Substantia nigra (tissue), 51 donors: ENCODE measurements at places on chromosomes 13 and 19.

DNA sequence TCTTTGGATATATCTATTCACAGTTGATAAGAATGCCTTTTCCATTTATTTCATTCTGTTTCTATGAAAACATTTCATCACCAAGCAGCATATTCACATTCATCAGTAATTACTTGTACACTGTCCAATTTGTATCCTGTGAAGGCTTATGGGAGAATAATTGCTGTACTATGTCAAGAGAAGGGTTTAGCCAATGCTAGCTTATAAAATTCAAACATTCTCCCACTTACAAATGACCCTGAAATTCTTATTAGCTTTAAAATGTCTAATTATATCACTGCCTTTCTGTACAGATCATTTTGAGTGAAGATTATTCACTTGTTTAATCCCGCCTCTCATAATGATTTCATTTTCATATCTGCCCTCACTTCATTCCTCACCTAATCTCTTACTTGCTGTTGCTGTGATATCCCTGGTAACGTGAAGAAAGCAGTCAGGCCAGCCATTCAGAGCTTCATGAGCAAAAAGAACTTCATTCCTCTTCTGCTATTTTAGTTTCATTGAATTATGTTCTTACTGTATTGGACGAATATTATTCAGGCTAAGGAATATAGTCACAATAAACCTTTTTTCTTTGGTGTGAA, 778.7 kb downstream of the OLFM4 start:
- DNase-seq: no peak

- no peak for DNase-seq
Observed at GRCh38 chr19:41095703-41096102, 7.5 kb downstream of the CYP2A13 start.

GRCh38 chr19:17001603-17002183, 24.9 kb downstream of the CPAMD8 start:
- DNase-seq: no peak

- no peak for DNase-seq
Observed at GRCh38 chr13:33963895-33964294, 145.9 kb downstream of the RFC3 start.

DNA sequence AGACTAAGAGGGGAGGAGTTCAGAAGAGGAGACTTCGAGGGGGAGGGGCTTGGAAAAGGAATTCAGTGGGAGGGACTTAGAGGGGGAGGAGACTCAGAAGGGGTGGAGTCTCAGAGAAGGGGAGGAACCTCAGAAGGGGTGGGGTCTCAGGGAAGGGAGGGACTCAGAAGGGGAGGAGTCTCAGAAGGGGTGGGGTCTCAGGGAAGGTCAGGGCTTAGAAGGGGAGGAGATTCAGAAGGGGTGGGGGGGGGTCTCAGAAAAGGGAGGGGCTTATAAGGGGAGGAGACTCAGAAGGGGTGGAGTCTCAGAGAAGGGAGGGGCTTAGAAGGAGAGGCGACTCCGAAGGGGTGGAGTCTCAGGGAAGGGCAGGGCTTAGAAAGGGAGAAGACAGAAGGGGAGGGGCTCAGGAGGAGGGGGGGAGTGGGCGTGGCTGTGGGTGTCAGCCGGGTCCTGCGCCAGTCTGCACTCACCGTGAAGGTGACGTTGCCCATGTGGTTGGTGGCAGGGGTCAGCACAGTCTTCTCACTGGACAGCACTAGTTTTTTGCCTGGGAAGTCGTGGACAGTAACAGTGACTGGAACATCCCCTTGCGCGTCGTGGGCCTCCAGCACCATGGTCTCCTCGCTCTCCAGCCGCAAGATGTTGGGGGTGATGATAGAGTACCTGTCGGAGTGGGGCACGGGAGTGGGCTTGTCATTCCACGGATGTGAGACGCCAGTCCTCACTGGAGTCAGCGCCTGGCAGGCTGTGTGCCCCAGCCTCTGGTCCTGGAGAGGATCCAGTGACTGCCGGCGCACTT, 1.5 kb downstream of the C3 start:
- no peak for DNase-seq

DNA sequence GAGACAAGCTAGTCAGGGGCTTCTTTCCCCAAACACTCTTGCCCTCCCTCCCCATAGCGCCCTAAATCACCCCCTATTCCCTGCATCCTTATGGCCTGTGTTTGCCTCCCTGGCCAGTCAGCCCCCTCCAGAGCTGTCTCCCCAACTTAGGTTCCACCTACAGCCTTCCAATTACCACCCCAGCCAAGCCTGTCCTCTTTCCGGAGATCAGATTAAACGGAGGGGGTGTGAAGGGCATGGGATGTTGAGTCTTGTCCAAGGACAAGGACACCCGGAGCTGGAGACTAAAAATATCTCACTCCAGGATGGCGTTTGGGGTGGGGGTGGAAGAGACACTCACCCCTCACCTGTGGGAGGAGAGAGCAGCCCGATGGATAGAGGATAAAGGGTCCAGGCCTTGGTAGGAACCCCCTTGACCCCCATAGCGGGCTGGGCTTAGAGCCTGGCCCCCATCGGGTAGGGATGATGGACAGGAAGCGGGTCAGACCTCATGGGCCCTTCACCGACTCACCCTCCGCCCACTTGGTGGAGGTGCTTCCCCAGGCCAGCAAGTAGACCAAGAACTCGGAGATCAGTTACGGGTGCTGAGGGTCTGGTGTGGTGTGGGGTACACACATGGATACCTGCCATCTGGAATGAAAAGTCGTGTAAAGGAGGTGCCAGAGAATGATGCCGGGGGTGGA, 6.0 kb downstream of the ZNF865 start:
- no peak for DNase-seq

GRCh38 chr19:53971673-53972072, 8.9 kb downstream of the CACNG8 start:
- DNase-seq: no peak

DNA sequence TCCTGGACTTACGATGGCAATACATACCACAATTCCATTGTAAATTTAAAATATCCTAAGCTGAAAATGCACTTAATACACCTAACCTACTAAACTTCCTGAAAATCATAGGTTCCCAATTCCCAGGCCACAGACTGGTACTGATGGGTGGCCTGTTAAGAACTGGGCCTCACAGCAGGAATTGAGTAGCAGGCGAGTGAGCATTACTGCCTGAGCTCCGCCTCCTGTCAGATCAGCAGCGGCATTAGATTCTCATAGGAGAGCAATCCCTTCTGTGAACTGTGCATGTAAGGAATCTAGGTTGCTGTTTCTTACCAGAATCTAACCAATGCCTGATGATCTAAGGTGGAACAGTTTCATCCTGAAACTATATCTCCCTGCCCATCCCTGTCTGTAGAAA, 1670.2 kb upstream of the PCDH20 start:
- DNase-seq: no peak

- peak; percentile 40 for DNase-seq
Observed at GRCh38 chr19:39032063-39032918, at the start of gene FBXO27. Gene FBXO27 (minus strand): TSS chr19:39032549. CDS start chr19:39032227, 322 bp downstream.

DNA sequence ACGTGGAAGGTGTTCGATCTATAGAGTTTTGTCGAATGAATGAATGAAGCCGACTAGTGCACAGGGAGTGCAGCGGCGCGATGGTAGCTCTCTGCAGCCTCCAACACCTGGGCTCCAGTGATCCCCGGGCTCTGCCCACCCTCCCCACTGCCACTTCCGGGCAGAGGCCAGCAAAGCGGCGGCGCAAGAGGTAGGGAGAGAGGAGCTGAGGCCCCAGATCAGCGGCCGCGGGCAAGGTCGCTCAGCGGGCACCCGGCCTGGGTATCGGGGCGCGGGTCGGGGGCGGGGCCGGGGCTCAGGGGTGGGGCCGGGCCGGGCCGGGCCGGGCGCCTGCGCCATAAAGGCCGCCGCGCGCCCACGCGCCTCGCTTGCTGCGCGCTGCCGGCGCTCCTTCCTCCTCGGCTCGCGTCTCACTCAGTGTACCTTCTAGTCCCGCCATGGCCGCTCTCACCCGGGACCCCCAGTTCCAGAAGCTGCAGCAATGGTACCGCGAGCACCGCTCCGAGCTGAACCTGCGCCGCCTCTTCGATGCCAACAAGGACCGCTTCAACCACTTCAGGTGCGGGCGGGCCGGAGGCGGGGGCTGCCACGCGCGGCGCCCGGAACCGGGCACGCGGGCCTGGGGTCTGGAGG, at the start of gene GPI:
GPI (plus strand) TSS at position 367 of the 633 bp plus-strand sequence; CDS start at position 438, 71 bp downstream.
- DNase-seq: peak; percentile 83

DNA sequence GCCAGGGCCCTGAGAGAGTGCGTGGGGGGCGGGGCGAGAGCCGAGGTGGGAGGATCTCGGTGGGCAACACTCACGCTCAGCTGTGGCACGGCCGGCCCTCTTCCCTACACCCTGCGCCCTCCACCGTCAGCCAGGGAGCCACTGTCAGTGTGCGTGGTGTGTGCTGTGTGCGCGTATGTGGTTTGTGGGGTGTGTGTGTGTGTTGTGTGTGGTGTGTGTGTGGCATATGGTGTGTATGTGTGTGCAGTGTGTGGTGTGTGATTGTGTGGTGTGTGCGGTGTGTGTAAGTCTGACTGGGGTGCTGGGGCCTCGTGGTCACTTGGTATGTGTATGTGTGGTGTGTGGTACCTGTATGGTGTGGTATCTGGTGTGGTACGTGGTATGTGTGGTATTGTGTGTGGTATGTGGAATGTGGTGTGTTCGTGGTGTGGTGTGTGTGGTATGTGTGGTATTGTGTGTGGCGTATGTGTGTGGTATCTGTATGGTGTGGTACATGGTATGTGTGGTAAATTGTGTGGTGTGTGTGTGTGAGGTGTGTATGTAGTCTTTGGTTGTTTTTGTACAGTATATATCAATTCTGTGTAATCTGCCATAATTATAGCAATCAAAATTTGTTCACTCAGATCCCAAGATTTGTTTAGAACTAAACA, 5.1 kb downstream of the GRK1 start:
- DNase-seq: no peak

GRCh38 chr19:12937093-12937926, 1.1 kb upstream of the CALR start:
- DNase-seq: no peak

DNA sequence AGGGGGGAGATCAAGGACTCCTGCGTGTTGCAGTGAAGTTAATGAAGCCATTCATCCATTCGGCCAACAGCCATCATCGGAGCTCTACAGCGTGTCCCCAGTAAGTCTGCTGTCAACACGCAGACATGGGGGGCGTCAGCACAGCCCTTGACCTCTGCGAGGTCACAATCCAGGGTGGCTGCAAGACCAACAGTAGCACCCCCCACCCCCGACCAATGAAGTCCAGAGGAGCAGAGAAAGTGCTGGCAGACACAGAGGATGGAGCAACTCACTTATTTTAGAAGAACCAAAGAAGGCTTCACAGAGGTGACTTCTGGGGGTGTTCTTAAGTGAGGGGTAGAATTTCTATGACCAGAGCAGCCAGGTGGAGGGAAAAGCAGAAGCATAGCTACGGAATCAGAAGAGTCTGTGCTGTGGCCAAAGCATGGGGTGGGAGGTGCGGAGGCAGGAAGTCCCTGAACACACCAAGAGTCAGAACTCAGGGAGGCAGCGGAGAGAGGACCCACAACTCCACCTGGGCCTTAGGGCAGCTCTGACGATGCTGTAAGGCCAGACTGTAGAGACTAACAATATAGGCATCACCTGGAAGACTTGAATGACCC, 185.4 kb downstream of the FOXO1 start:
- DNase-seq: no peak

DNA sequence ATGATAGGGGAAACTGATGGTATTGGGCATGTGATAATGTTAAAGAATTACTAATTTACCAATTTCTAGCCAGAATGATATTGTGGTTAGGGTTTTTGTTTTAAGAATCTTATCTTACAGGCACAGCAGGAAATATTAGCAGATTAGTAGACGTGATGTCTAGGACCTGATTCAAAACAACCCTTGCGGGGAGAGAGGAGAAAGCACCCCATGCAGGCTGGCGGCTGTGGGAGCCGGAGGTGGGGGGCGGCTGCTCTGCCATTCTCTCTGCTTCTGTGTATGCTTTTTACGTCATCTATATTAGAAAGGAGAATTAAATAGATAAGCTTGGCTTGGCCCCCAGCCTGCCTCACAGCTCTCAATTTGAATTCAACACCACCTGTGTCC, 41.5 kb downstream of the MLLT1 start:
- no peak for DNase-seq

GRCh38 chr13:107376341-107377125, 808.6 kb upstream of the ARGLU1 start:
- no peak for DNase-seq

DNA sequence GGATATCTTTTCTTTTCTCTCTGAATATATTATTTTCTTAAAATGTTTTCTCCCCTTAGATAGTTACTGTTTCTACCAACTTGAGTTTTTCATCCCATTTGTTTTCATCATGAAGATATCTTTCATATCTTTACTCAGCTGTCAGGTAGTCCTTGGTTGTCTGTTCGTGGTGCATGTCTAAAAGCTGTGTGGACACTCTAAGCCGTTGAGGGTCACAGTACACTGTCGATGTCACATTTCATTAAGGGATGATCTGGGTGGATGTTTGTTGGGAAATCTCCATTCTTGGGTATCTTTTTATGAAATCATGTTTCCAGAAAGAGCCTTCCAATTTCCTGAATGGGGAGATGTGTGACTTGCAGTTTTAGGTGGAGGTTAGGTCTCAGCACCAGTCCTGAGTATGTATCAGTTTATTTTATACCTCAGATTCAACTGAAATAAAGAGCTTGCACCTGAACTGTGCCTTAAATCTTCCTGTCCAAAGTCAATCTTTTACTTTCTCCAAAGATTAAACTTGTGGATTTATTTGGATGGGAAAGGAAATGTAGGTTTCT, 23.2 kb downstream of the ZMYM2 start:
- DNase-seq: no peak

DNA sequence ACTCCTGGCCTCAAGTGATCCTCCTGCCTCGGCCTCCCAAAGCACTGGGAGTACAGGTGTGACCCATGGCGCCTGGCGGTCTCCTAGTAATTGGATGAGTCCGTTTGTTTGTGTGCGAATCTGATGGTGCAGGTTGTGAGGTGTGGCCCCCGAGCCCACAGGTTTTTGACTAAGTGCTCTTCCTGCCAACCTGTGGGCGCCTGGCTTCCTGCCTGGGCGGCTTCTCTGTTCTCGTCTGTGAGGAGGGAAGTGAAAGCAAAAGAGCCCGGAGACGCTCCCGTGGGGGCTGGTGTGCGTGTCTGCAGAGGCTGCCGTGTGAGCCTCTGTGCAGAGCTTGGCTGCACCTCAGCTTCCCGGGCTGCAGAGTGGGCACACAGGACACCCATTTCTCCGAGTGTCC, 10.0 kb downstream of the ARHGAP45 start:
- DNase-seq: no peak

GRCh38 chr13:27007166-27007565, 164.4 kb downstream of the USP12 start:
- DNase-seq: no peak

DNA sequence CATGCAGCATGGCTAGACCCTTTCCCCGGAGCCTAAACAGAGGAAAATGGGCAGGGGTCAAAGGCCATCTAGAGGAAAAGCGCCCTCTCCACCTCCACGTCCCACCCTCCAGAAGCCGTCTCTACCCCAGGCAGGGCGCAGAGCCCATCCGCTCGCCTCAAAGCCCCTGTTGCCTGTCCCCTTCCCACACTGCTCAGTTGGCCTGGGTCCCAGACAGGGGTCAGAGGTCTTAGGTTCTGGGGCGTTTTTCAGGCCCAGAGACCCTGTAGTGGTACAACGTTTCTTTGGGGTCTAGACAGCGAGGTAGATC, 285 bp downstream of the TMEM143 start:
- peak; percentile 59 for DNase-seq

GRCh38 chr13:35917252-35917941, 213.8 kb downstream of the DCLK1 start:
- DNase-seq: no peak
